ENCODE measurements at places on chromosomes 1 and 21.

DNA sequence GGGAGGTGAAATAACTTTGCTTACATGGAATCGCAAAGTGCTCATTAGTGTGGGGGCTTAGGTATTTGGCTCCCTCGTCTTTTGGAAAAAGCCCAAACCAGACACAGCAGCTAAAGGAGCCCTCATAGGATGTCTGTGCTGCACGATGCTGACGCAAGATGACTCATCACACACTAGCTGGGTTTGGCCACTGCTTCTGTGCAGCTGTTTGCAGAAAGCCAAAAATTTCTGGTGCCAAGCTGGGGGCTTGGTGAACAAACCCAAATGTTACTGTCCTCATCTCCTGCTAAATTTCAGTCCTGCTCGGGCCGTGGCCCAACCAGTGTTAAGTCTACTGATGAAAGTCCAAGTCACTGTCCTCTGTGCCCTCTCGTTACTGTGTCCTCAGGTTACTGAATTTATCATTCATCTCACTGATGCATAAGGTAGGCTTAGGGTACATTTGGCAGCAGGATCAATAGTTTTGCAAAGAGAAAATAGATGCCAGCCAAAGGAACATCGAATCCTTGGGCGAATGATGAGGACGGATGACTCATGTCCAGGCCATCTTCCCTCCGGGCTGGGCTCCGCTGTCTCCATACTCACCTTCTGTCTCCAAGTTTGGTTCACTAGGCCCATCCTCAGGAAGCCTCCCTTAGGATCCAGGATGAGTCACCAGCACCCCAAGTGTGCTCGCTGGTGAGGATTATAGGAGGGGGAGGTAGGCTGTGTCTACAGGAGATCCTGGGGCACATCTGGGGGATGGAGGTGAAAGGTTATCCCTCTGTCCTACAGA lies 177.7 kb downstream of the ADSS2 start:
- DNase-seq = no peak

GRCh38 chr1:6410248-6410893 lies 9.3 kb downstream of the HES2 start:
- DNase-seq = no peak

- no peak for DNase-seq
Measured at GRCh38 chr1:6272452-6272851, 11.6 kb upstream of the GPR153 start.

DNA sequence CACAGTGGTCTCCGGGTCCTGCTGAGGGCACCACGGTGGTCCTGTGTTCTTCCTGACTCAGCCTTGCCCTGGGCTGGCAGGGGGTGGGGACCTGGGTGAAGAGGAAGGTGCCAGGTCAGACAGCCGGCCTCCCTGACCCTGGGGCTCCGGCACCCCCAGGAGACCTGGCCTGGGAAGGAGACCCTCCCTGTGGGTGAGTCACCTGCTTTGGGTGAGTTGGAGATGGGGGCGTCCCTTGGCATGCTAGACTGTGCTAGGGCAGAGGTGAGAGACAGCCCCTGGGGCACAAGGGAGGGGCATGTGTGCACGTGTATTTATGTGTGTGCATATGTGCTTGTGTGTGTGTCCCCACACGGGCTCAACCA lies 23.4 kb downstream of the SPSB1 start:
- DNase-seq = no peak

GRCh38 chr1:38589036-38589435 lies 270.5 kb downstream of the RRAGC start:
- DNase-seq = no peak

Data from naive thymus-derived CD4-positive, alpha-beta T cell (primary cell).